ENCODE measurements at places on chromosomes 11 and 22. TPM values are rescaled to one million over a fixed set of nuclear protein-coding genes. Genes with fewer than 3 reads are reported as not detected.

GRCh38 chr11:20156280-20156875 is 3.9 kb downstream of the DBX1 start:
- no peak for DNase-seq

- DNase-seq: no peak
Measured at GRCh38 chr11:44578279-44578678, 12.8 kb downstream of the CD82 start.

The MS4A13 gene
- not detected for polyA plus RNA-seq

DNA sequence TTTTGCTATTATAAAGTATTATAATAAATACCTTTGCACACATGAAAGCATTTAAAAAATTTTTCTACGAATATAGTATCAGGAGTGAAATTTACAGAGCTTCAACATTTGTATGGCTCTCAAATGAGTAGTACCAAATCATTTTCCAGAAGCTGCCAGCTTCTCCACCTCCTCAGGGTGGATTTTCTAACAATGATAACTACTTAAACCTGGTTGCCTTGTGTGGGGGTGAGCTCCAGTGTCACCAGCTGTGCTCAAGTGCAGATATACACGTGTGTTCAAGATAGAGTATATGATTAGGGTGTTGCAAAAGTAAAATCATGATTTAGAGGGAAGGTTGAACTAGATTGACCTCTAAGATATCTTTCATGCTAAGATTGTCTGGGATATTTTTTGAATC is 48.2 kb downstream of the HORMAD2 start:
- no peak for DNase-seq

DNA sequence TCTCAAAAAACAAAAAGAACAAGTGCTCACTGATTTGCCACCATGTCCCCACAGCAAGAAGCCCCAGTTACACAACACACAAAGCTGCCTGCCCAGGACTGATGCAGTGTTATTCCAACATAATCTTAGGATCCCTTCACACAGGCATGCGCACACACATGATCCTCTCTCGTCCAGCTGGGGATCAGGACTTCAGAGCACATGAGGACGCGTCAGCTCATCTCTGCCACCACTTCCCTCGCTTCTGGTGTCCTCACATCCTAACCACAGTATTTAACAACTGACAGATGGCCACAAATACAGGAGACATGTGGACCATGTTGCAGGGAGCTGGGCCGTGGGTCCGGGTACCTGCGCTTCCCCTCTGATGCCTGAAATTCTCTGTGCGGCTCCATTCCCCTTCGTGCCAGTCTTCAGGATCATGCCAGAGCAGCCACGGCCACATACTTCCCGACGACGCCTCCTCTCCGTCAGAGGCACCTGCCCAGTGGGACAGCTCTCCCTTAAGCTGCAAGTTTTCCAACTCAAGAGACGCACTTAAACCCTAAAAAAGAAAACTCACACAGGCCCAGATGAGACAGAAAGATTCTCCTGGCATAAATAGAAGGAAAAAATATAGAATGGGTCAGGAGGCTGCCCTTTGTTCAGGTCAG is 68.3 kb downstream of the PACSIN2 start:
- no peak for DNase-seq
